ENCODE measurements at places on chromosomes 12 and 14.

GRCh38 chr14:58904776-58905175 lies 267.0 kb downstream of the DACT1 start:
- DNase-seq = no peak

- no peak for DNase-seq
Observed at GRCh38 chr14:105274637-105275036, 26.2 kb downstream of the BRF1 start.

- DNase-seq = no peak
Observed at GRCh38 chr14:80679273-80679672, 262.3 kb downstream of the CEP128 start.

DNA sequence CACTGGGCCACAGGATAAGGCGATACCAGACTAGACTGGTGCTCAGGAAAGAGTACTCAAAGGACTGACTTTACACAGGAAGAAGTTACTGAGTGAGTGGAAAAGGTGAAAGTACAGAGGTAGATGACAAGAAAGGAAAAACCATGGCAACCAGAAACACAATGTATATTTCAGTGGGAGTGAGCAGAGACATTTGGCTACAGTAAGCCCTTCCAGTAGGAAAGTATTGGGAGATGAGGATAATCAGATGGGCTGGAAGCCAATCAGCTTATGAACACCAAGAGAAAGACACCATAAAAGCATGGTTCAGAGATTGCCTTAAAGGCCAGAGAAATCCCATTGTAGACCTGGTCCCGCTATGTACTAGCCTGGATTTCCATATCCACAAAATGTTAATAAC lies 51.6 kb downstream of the TMTC1 start:
- DNase-seq = no peak

DNA sequence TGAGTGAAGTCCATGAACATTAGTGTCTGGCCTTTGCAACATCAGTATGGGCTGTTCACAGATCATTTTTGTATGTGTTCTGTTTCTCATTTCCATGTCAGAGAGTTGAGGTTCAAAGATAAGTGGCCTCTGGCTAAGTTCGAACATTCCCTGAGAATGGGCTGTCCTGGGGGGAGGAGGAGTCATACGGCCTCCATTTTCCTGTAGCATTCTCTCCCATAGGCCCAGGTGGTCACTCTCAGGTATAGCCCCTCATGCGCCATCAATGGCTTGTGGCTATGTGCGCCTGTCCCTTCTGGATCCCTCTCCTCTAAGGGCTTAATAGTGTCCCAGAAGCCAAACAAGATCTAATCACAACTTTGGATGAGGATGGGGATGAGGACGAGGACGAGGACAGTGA lies 165.0 kb downstream of the PAX9 start:
- no peak for DNase-seq

- DNase-seq = no peak
Observed at GRCh38 chr12:33187409-33187808, 252.2 kb downstream of the SYT10 start.

DNA sequence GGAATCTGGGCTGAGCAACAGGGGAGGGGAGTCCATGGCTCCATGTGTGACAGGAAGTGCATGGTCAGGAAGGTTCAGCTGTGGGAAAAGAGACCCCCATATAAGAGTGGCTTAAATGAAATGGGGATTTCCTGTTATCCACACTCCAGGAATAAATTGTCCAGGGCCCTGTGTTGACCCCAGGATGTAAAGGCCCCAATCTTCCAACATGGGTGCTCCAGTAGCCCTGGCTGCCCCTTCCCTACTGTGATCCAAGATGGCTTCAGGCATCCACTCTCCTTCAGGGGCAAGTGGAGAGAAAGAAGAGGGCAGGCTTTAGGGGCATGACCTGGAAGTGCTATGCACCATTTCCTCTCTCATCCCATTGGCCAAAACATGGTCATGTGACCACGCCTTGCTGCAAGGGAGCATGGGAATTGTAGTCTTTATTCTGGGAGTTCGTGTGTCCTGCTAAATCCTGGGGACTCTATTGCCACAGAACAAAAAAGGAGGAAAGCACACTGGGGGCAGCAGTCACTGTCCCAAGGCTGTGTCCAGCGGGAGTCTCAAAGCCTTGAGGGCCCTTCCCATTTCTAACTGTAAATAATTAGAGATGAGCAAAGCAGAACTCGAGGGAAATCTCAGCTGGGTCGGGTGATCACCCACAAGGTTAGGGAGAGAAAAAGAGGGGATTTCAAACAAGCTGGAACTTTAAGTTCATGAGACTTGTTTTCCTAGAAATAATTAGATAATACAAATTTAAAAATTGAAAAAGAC lies 289.2 kb downstream of the ADGRD1 start:
- DNase-seq = no peak

DNA sequence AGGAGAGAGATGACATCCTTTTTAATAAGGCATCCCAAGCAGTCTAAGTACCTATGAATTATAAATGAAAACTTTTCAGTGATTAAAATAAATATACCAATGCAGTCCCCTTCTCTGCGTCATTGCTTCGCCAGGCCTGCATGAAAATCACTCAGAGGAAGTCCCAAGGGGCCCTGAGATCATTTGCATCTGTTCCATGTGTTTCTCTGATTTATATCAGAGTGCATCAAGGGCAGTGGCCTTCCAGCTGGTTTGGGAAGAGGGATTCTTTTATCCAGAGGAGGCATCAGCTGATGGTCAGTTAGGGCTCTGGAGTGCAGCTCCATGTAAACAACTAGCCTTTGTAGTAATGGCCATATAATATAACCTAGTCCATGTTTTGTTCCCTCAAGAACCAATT lies 210.1 kb downstream of the RGS6 start:
- DNase-seq = no peak

DNA sequence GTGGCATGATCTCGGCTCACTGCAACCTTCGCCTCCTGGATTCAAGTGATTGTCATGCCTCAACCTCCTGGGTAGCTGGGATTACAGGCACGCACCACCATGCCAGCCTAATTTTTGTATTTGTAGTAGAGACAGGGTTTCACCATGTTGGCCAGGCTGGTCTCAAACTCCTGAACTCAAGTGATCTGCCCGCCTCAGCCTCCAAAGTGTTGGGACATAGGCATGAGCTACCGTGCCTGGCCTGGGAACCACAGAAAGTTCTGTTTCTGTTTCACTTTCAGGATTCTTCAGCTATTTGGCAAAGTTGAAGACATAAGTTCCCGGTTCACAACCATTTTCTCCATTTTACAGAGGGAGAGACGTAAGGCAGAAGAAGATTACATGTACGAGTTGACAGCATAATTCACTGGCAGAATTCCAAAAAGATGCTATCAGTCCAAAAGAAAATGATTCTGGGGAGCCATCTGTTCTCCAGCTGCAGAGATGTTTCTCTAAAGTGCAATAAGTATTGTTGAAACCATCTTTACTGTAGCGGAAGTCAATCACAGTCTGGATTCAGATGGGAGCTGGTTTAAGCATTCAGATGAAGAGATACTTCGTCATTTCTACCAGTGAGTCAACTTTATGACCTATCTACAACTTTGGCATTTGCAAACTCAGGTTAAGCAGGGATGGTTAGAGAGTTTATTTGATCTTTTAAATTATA lies 8.1 kb upstream of the RNF34 start:
- peak; percentile 26 for DNase-seq

GRCh38 chr14:57085801-57086200 lies 182.9 kb downstream of the EXOC5 start:
- DNase-seq = no peak

DNA sequence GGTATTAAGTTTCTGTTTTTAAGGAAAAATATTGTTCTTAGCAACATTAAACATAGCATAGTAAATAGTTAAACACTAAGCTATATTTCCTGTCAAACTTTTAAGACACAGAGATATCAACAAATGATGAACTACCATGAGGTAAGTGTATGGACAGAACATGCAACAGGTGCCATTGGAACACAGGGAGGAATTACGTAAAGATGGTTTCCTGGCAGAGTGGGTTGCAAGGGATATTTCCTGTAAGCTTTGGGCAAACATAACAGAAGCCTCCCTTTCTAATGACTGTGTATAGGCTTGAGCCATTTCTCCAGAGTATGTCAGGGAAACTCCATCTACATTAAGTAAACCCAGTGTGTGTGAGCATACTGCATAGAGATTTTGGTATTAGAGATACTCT lies 31.7 kb upstream of the HELB start:
- no peak for DNase-seq

GRCh38 chr12:118822512-118822911 lies 158.8 kb upstream of the SRRM4 start:
- DNase-seq = no peak

DNA sequence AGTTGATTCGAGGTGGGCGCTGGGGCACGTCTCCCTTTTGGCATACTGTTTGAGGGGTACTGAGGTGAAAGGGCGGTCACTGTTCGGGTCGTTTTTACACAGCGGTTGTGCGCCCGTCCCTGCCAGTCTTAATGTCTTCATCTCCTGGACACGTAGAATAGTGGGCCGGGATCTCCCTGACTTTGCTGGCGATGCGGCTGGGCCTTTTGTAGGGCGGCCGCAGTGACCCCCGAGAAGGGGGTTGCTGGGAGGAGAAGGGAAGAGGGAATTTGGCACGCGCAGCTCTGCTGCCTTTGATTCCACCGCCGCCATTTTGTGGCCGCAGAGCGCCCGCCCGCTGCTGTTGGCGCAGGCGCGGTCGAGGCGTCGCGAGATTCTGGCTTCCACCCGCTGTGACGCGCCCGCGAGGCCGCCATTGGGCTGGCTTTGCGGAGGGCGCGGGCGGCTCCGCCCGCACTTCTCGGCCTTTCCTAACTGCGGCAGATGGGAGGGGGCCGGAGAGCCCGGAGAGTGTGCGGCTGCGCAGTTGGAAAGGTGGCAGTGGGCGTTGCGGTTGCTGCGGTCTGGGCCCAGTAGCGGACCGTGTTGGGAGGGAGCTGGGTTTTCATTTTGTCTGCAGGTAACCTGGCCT lies 542 bp downstream of the SRSF5 start:
- DNase-seq = peak; percentile 93

DNA sequence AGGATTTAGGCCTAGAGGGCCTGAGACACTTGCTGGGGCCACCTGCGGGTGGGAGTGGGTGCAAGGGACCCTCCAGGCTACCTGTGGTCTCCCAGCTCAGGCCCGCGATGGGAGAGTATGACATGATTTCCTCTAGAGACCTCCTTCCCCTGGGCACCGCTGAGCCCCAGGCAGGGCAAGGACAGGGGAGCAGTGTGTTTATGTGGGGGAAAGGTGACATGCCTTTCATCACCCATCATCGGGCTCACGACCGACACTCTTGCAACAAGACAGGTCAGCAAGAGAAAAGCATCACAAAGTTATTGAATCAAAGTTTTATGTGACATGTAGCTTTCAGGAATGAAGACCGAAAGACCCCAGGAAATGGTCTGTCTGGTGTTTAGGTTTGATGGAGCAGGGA lies 19.9 kb downstream of the SH2B3 start:
- DNase-seq = no peak

DNA sequence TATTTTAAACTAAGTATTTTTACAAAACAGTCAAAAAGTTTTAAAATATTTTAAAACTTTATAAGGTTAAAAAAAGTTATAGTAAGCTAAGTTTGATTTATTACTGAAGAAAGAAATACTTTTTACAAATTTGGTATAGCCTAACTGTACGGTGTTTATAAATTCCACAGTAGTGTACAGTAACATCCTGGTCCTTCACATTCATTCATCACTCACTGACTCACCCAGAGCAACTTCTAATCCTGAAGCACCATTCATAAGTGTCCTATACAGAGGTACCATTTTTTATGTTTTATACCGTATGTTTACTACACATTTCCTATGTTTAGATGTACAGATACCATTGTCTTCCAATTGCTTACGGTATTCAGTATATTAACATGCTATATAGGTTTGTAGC lies 170.0 kb downstream of the KLHL28 start:
- DNase-seq = no peak

DNA sequence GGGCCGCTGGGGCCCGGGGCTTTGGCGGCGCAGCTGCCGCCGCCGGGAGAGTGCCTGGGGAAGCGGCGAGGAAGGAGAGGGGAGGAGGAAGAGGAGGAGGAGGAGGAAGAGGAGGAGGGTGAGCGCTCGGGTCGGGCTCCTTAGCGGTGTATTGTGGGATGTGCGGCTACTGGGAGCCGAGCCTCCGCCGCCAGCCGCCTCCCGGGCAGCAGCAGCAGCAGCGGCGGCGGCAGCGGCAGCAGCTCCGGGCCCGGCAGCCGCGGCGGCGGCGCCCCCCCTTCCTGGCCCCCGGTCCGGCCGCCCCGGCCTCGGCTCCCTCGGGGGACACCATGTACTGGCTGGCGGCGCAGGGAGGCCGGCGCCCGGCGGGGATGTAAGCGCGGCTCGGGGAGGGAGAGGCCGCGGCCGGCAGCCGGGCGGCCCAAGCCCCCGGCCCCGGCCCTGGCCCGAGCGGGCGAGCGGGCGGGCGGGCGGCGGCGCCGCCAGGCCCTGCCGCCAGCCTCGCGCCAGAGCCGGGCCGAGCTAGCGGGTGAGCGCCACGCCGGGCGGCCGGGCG lies at the start of gene SETD1B:
Gene SETD1B, plus strand, starts transcription at position 149 of the 556 bp plus-strand sequence. CDS start 729 bp downstream, outside the sequence.
- DNase-seq = peak; percentile 66

DNA sequence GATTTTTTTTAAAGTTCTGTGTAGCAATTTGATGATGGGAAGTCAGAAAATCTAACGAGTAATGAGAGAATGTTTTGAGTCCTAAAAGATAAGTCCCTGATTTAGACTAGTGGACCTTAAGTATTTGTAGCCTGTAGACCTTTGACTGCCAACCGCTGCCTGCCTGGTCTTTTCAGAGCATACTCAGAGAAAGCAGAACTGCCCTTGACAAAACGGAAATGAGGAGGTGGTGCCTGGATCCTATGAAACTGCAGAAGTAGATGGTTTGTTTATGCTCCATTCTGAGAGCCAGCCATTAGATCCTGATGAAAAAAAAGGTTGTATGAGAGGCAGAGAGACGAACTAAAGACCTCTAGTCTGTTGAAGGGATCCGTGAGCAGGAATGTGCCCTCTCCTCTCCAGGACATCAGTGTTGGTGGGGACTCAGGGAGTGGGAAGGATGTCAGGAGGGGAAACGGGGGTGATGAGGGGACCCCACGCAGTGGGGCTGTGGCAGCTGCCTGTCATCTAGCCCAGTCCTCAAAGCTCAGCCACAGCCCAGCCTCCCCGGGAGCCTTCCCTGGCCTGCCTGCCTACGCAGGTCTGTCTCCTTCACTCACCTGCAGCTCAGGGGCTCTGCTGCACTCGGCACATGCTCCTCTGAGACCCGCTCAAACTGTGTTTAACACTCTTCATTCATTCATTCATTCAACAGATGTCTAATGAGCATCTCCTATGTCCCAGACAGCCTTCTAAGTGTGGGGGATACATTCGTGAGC lies 447.5 kb downstream of the AACS start:
- peak; percentile 16 for DNase-seq

- peak; percentile 48 for DNase-seq
Observed at GRCh38 chr12:89991807-89992590, 283.4 kb upstream of the ATP2B1 start.

DNA sequence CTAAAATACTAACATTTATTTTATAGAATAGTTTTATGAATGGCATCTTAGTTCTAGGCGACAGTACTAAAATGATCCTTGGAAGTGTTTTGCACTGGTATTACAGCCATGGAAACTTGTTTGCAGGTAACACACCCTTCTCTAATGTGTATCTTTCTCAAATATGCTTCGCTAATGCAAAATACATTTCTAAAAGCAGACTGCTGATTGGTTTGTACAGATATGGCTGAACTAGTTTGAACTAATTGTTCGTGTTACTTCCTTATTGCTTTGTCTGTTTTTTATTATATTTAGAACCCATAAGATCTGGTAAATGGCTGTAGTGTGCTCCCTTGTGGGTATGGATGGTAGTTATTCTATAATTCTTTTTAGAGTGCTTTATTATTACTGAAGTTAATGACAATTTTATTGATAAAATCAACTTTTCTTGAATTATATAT lies 53.0 kb downstream of the ATF7IP start:
- peak; percentile 63 for DNase-seq

GRCh38 chr14:45641541-45641940 lies 388.5 kb upstream of the MIS18BP1 start:
- no peak for DNase-seq

GRCh38 chr14:61803755-61804154 lies 41.5 kb downstream of the SNAPC1 start:
- no peak for DNase-seq
